ENCODE measurements at places on chromosomes 7 and 10. TPM values are rescaled to one million over a fixed set of nuclear protein-coding genes. Genes with fewer than 3 reads are reported as not detected.

The TMEM184A gene
- 22.1 TPM for total RNA-seq

The HTR7 gene
- total RNA-seq = 0.41 TPM

The PRPS1L1 gene
- not detected for total RNA-seq

The SPDYE1 gene
- total RNA-seq = not detected

The DENND2A gene
- 29.6 TPM for total RNA-seq

The ADIRF gene
- total RNA-seq = 13.2 TPM

The AGAP9 gene
- 2.2 TPM for total RNA-seq

The CFAP43 gene
- total RNA-seq = 1.1 TPM

The BLOC1S2 gene
- total RNA-seq = 27.9 TPM

The DYNC1I1 gene
- 2.6 TPM for total RNA-seq

The CYP3A7 gene
- total RNA-seq = 0.21 TPM

The HKDC1 gene
- 0.51 TPM for total RNA-seq

The SPDYE2 gene
- total RNA-seq = not detected

The AKR1C4 gene
- total RNA-seq = not detected

The AKR1C8 gene
- total RNA-seq = not detected

The DNAJC2 gene
- total RNA-seq = 18.0 TPM

The LDB3 gene
- total RNA-seq = 314 TPM

The CHCHD1 gene
- 18.7 TPM for total RNA-seq

The NMT2 gene
- total RNA-seq = 20.2 TPM

The EBLN1 gene
- not detected for total RNA-seq

The LLCFC1 gene
- total RNA-seq = not detected

The SLK gene
- 93.1 TPM for total RNA-seq

The MBL2 gene
- not detected for total RNA-seq

The GATA3 gene
- not detected for total RNA-seq

The SNX10 gene
- total RNA-seq = 3.4 TPM

The CHN2 gene
- total RNA-seq = 7.6 TPM

The ZNF365 gene
- 0.41 TPM for total RNA-seq

The MRC1 gene
- 8.7 TPM for total RNA-seq

The CLDN3 gene
- 9.9 TPM for total RNA-seq

The LRRC17 gene
- 38.0 TPM for total RNA-seq

The PTPN20 gene
- 3.0 TPM for total RNA-seq

The MBLAC1 gene
- total RNA-seq = 0.82 TPM

The CLCN1 gene
- 3.1 TPM for total RNA-seq
